ENCODE measurements at places on chromosomes 5 and 9. TPM values are rescaled to one million over a fixed set of nuclear protein-coding genes. Genes with fewer than 3 reads are reported as not detected.

The LRRC19 gene
- total RNA-seq: not detected

The FOXI1 gene
- total RNA-seq: not detected

The IFNB1 gene
- total RNA-seq: not detected

The FAM151B gene
- 3.9 TPM for total RNA-seq

The CAVIN4 gene
- 0.27 TPM for total RNA-seq

The PWWP2A gene
- 41.7 TPM for total RNA-seq

The C5 gene
- total RNA-seq: 8.3 TPM

DNA sequence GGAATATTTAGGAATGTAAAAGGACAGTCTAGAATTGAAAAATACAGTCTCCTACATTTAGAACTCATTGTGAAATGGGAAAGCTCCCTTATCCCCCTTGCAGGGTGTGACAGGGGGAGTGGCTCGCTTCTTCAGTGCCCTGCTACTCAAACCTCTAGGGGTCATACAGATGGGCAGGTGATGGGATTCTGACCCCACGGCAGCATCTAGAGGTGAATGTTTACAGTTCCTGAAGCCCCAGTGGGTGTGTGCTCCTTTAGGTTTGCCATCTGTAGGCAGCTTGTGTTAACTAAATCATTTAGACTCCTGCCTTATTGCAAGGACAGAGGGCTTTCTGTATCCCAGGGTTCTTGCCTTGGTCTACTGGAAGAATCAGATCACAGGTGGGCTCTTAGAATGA lies 271.0 kb upstream of the MPDZ start:
- DNase-seq: no peak

GRCh38 chr5:78360924-78361630 lies 660 bp downstream of the SCAMP1 start:
- DNase-seq: no peak

DNA sequence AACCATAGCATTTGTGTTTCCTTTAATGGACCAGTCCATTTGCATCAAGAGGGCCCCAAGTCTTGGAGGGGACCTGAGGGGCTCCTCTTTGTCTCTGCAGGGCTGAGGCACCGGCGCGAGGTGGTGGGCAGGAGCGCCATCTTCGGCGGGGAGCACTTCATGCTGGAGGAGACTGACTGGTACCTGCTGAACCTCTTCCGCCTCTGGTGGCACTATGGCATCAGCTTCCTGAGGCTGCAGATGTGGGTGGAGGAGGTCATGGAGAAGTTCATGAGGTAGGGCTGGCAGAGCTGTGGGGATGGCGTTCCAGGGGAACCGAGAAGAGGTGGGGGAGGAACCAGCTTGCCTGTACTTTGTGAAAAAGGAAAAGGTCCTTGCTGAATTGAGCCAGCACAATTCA lies 6.1 kb downstream of the PCYOX1L start:
- DNase-seq: no peak

GRCh38 chr5:159331093-159331973 lies 1.0 kb upstream of the IL12B start:
- DNase-seq: no peak

DNA sequence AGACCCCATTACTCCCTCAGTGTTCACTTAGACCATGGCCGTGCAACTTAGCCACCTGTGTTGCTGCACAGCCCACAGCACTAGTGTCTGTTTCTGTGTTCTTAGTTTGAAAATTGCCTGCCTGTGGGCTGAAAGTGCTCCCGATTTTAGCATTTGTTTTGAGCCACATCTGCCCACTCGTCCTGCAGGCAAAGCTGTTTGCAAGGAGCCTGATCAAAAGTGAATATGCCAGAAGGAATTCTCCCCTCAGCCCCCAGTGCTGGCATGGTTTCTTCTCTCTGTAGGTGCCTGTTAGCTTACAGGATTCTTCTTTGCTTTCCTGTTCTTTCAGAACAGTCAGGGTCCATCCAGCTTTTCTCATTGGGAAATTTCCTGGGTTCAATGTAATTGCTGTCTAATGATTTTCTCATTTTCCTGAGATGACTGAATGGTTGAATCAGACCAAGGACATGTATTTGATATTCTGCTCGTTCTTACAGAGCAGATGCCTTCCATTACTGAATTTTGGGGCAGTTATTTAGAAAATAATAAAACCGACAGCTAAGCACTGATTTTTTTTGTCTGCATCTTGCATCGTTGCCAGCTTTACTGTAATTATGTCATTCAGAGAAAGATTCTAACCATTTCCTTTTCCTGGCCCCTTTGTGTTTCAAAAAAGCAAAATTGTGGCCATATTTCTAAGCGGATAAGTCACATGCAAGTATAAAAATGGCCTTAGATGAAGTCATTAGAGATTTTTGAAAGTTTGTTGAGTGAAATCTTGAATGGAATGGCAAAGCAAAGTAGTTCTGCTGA lies 111.1 kb upstream of the CKMT2 start:
- DNase-seq: no peak

DNA sequence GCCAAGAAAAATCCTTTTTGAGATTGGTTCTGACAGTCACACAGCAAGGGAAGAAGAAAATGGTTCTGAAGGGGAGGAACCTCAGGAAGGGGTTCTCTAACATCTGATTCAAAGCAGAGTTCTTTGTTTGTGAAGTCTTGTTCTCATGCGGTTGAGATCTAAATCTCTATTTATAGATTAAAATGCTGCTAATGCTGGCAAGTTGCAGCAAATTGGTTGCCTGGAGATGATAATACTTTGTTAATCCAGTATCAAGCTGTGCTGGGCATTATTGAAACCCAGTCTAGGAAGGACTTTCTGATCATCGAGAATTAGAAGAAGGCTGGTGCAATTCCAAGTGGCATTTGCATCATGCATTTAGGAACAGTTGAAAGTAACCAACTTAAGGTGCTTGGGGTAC lies 34.0 kb upstream of the SLC28A3 start:
- no peak for DNase-seq

- no peak for DNase-seq
These were observed 371.6 kb downstream of the PIK3R1 start for GRCh38 chr5:68587171-68587570.

DNA sequence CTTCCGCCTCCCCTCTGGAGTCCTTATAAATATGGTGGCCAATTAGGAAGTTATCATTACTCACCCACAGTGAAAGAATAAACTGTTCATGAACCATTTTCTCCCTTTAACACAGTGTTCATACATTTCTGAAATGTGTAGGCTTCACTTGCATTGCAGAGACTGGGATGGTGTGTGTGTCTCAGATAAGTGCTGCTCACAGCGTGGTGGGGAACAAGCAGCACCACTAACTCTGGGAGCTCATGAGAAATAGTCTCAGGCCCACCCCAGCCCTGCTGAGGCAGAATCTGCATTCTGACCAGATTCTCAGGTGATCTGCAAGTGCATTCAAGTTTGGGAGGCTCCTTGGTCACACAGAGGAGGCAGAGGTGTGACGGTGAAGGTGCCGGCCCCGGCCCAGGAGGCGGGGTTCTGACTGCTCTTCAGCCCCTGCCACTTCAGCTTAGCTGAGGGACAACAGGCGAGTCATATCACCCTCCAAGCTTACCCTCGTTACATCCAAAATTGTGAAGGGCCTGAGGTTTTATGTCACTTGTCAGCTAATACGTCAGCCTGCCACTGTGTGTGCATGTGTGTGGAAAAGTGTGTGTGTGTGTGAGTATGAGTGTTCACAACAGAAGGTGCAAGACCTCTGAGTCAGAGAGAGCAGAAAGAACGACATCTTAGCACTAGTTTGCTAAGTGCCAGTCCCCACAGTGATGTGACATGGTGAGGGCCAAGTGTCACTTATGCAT lies 34.7 kb downstream of the DAP start:
- DNase-seq: no peak

GRCh38 chr9:96667363-96667728 lies 12.2 kb upstream of the PRXL2C start:
- no peak for DNase-seq

DNA sequence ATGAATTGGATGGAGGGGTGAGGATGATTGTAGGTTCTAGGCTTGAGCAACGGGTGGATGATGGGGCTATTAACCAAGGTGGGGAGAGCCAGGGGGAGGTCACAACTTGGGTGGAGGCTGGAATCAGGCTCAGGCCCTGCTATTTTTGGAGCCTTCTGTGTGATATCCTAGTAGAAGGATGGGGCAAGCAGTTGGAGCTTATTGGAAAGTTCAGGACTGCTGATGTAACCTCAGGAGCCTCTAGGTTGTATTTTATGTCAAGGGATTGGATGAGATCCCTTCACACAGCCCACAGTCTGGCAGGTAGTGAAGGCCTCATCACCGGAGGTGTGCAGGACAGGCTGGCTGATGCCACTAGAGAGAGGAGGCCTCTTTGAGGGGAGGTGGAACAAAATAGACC lies 11.2 kb upstream of the RPS14 start:
- no peak for DNase-seq

DNA sequence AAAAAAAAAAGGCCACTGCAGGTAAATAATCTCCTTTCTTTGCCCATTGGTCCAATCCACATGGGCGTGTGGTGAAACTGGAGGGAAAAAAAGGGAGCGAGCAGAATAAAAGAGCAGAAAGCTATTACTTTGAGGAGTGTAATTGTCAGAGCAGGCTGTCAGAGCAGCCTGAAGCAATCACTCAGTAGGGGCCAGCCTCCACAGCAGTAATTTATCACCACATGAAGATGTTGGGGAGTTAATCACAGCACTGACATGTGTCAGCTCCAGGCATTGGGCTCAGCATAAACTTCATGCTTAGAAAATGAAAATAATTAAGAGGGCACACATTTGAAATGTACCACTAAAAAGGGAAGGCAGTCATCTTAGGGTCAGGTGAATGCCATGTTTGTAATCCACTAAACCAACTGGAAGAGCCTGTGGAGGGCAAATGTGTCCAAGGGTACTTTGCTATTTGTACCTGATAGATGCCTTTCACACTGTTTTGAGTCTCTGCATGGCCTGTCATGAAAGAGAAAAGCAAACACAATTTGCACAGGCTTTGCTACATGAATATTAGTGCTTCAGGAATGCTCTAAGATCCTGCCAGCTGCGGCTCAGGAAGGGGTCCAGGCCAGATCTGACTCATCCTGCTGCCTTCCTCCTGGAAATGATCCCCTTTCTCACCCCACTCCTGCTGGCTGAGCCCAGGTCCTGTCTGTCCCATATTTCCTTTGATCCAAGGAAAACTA lies 2.9 kb upstream of the PTGER4 start:
- DNase-seq: no peak

GRCh38 chr9:1747417-1747967 lies 267.7 kb upstream of the SMARCA2 start:
- DNase-seq: no peak

GRCh38 chr5:61020415-61020814 lies 75.4 kb downstream of the NDUFAF2 start:
- no peak for DNase-seq

DNA sequence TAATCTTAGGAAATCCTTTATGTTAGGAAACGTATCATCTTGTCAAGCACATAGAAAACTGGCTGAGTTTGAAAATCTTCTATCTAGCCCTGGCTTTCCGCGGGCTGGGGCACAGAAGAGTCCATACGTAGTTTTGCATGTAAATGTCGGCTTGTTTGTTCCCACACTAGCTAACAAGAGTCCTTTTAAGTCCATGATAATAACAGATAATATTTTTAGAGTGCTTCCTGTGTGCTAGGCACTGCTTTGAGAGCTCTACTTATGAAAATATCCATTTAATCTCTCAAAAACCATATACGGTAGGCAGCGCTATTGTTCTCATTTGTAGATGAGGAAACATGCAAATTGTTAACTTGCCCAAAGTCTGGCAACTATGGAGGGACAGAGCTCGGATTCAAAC lies 40.5 kb downstream of the FYB1 start:
- DNase-seq: no peak

DNA sequence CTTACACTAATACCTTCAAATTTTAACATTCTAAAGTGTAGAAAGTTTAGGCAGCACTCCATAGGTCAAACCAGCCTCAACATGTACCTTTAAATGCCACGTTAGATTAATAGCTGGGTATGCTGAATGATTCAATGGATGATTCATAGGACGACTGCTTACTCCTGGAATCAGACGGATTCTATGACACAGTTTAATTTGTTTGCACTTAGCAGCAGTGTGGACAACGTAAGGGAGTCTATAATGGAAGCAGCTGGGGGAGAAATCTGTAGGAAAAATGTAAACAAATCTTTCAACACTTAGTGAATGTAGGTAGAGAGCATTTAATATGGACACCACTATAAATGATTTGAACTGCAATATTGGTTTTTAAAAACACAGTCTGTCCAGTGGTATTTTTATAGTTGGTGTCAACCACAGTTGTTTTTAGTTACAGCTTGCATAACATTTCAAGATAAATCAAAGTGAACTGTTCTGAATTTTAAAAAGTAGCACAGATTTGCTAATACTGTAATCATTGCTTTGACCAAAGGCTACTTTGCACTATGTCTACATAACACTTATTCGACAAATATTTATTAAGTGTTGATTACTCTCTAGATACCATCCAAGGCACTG lies 701.5 kb upstream of the MEF2C start:
- DNase-seq: no peak

GRCh38 chr5:171957591-171958251 lies 48.7 kb downstream of the FBXW11 start:
- no peak for DNase-seq

DNA sequence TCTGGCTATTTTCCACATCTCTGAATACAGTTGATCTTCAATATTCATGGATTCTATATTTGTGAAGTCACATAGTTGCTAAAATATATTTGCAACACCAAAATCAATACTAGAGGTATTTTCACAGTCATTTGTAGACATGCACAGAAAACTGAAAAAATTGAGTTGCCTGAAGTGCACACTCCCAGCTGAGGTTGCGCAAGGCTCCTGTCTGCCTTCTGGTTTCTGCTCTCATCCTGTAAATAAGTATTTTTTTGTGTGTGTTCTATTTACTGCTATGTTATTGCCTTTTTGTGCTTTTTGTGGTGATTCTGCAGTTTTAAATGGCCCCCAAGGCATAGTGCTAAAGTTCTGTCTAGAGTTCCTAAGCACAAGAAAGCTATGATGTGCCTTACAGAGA lies 371.1 kb upstream of the GRAMD2B start:
- no peak for DNase-seq

GRCh38 chr9:127112735-127113161 lies 9.7 kb downstream of the ANGPTL2 start:
- DNase-seq: no peak

DNA sequence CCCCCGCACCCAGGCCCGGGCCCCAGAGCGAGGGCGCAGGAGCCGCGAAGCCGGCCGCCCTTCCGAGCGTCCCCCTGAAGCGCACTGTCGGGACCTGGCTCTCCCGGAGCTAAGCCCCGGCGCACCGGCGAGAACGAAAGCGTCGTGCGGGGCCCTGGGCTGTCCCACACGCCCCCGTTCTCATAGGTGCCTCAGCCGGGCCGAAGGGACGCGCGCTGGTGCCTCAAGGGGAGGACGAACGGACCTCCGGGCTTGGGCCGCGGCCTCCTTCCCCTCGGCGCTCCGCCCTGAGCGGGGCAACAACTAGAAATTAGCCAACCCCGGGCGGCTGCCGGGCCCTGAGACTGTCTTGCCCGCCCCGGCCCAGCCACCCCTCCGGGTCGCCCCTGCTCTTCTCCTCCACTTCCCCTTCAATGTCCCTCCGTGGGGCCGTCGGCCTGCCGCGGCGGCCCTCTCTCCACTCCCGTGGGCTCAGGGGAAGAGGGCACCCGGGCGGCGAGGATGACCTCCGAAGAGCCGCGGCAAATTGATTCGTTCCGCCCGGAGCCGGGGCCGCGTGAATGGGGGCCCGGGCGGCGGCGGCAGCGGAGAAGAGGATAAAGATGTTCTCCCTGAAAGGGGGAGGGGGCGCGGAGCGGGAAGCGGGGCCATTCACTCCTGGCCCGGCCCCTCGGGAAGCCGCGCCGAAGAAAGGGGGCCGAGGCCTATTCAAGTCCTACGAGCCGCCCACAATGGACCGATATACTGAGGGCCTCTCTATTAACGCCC lies 3.5 kb upstream of the PRDM12 start:
- DNase-seq: no peak

GRCh38 chr5:127446626-127447025 lies 70.8 kb upstream of the PRRC1 start:
- no peak for DNase-seq

Data from thoracic aorta (tissue), 2 donors.